ENCODE measurements at places on chromosomes 12 and 14.

- no peak for DNase-seq
Measured at GRCh38 chr14:71403656-71404055, 496.4 kb downstream of the PCNX1 start.

GRCh38 chr14:36424478-36425102, 95.4 kb downstream of the NKX2-1 start:
- no peak for DNase-seq

DNA sequence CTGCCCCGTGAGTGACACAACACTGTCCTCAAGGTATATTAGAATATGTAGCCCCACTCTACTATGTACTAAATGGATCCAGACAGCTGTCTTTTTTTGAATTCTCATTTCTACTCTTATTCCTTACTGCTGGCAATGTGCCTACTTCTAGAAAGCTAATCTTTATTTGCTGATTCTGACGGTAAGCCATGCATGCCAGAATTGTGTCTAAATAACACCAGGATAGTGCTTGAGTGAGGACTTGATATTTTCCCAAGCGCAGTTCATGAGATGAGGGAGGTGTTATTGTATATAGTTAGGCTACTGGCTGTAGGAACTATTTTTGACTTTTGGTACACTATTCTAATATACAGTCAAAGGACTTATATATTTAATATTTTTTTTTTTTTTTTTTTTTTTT, 316.2 kb upstream of the NAV3 start:
- no peak for DNase-seq

DNA sequence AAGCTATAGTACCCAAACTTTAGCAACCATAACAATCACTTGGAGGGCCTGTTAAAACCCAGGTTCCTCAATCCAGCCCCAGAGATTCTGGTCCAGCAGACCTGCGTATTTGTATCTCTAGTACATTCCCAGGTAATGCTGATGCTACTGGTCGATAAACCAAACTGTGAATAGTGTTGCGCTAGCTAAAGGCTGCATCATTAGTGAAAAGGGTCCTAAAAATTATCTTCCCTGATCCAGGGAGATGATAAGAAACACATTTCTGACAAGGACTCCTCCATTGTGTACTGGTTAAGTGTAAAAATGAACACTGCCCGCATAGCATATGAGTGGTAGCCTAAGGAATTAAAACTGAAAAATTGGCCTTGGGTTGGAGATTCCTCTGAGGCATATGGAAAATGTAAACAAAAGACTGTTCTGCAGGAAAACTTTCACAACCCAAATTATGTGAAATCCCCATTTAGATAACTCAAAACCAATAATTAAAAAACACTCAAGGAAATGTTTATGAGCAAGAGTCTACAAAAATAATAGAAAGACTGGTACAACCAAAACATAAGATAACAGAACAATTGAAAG, 322.7 kb downstream of the CEP128 start:
- no peak for DNase-seq

- no peak for DNase-seq
Measured at GRCh38 chr12:112973818-112974231, 4.5 kb upstream of the OAS2 start.

All from esophagus squamous epithelium (tissue), 5 donors.